Natural killer cell (primary cell): ENCODE measurements at places on chromosomes 1 and 21. TPM values are rescaled to one million over a fixed set of nuclear protein-coding genes. Genes with fewer than 3 reads are reported as not detected.

GRCh38 chr1:216523449-216524190 lies 100.4 kb upstream of the USH2A start:
- DNase-seq: no peak
- H3K27ac ChIP-seq: no peak overlapping the region
- H3K4me1 ChIP-seq: no peaks in the 10 kb centered on the region
- H3K36me3 ChIP-seq: no peaks in the 10 kb centered on the region
- H3K27me3 ChIP-seq: no peaks in the 10 kb centered on the region

DNA sequence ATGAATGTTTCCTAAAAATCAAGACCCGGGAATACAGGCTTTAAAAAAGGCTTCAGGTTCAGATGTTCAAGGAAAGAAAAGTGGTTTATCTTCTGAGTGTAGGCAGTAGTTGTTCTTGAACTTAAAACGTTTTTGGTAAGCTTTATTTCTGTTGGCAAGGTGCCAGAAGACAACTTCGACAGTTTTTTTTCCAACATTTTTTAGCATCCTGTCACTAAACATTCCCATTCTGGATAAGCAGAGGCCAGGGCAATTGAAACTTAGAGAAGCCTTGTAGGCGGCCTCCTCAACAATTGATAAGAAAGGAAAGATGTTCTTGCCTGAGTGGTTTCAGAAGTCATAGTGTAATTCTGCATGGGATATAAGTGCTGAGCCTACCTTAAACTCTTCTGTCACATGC lies 66.7 kb downstream of the PATJ start:
- H3K4me3 ChIP-seq: no peak overlapping the region
- no peaks in the 10 kb centered on the region for H3K4me1 ChIP-seq
- peaks cover 7% of the 10 kb centered on the region for H3K36me3 ChIP-seq
- no peaks in the 10 kb centered on the region for H3K27me3 ChIP-seq
- DNase-seq: no peak

DNA sequence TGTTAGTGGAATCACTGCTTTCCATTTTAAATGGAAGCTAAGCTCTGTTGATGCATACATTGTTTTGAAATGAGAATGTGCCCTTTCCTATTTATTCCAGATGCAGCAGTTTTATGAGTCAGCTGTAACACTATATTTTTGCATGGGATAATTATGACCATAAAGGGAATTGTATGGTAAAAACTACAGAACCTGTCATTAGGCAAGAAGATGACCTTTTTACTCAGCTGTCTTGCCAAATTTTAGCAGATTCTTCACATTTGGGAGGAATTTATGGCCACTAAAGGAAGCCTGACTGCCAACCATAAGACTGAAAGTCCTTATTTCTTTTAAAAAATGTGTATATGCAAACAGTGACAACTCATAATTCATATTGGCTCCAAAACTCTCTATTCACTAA lies 356.3 kb upstream of the PRMT6 start:
- no peaks in the 10 kb centered on the region for H3K27me3 ChIP-seq
- H3K4me3 ChIP-seq: no peak overlapping the region
- H3K4me1 ChIP-seq: no peaks in the 10 kb centered on the region
- no peak overlapping the region for H3K27ac ChIP-seq
- DNase-seq: no peak

- H3K27me3 ChIP-seq: no peaks in the 10 kb centered on the region
- H3K4me3 ChIP-seq: no peak overlapping the region
- H3K27ac ChIP-seq: no peak overlapping the region
Measured at GRCh38 chr1:244839656-244840055, 4.2 kb downstream of the COX20 start.

DNA sequence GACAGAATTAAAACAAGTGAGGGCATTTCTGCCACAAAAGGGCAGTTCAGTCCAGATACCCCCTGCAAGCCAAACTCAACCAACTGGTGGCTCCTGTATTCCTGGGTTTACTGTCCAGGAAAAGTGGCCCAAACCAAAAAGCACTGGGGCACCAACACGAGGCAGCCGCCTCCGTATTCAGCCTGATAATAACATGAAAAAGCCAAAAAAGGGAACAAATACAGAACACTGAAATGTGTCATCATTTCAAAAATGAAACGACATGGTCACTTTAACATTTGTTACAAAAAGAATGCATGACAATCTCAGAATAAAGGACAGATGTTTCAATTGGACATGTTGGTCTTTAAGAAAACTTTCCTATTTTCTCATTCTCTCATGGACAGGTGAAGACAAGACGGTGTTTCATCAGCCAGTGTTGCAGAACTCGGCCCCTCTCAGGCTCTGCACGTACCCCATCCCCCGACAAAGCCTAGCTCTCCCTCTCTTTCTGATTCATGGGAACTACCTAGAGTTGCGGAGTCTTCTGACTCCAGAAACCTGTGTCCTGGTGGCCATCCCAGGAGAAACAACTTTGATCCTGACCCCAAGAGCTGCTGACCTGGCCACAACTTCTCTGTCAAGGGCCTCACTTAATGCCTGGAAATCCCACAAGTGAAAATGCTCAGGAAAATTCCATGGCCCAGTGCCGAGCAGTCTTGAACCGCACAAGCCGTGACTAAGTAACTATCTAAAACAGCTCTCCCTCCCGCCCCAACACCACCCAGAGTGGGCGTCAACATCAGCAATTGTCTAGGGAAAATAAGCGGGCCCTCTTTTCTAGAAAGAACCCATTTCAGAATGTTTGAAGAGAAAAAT lies 27.1 kb downstream of the ZBTB17 start:
- no peaks in the 10 kb centered on the region for H3K27me3 ChIP-seq
- H3K4me3 ChIP-seq: peak overlapping the region; percentile 11
- H3K27ac ChIP-seq: peak overlapping the region; percentile 95

Gene GOLPH3L
- 6.2 TPM for total RNA-seq

Gene NDUFS5
- total RNA-seq: 63.6 TPM

Gene VWA5B1
- not detected for total RNA-seq

Gene INAVA
- total RNA-seq: not detected

Gene HPCAL4
- total RNA-seq: 1.3 TPM

Gene HAO2
- total RNA-seq: not detected

Gene CLDN8
- not detected for total RNA-seq

Gene TNFSF4
- 3.7 TPM for total RNA-seq

Gene LINGO4
- total RNA-seq: not detected
